ENCODE measurements at places on chromosomes 5 and 9. TPM values are rescaled to one million over a fixed set of nuclear protein-coding genes. Genes with fewer than 3 reads are reported as not detected.

Gene TMEM252
- not detected for total RNA-seq

GRCh38 chr5:15538516-15538915 lies 38.5 kb downstream of the FBXL7 start:
- H3K36me3 ChIP-seq, result no peaks in the 10 kb centered on the region
- no peaks in the 10 kb centered on the region for H3K27me3 ChIP-seq
- no peak for DNase-seq
- H3K4me3 ChIP-seq, result no peak overlapping the region
- H3K27ac ChIP-seq, result no peak overlapping the region
- H3K4me1 ChIP-seq, result no peaks in the 10 kb centered on the region

DNA sequence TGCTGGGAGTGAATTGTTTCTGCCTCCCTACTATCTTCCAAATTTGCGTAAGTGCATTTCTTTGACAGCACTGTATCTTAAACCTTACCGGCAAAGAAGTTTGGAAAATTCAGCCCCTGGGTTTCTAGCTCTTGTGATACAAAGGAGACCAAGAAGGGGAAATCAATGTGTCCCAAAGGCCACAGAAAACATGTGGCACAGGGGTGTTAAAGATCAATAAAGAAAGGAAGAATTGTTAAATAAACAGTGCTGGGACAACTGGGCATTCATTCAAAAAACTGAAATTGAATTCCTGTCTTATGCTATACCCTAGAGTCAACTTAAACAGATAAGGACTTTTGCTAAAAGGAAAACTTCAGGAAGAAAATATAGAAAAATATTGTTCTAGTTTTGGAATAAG lies 328.1 kb downstream of the MAN2A1 start:
- H3K4me3 ChIP-seq, result no peak overlapping the region
- no peaks in the 10 kb centered on the region for H3K4me1 ChIP-seq
- DNase-seq, result no peak
- H3K36me3 ChIP-seq, result no peaks in the 10 kb centered on the region
- H3K27me3 ChIP-seq, result no peaks in the 10 kb centered on the region

- peak overlapping the region; percentile 77 for H3K27ac ChIP-seq
- no peak overlapping the region for H3K4me3 ChIP-seq
- no peaks in the 10 kb centered on the region for H3K36me3 ChIP-seq
- DNase-seq, result no peak
Measured at GRCh38 chr5:170268884-170269283, 28.7 kb downstream of the LCP2 start.

DNA sequence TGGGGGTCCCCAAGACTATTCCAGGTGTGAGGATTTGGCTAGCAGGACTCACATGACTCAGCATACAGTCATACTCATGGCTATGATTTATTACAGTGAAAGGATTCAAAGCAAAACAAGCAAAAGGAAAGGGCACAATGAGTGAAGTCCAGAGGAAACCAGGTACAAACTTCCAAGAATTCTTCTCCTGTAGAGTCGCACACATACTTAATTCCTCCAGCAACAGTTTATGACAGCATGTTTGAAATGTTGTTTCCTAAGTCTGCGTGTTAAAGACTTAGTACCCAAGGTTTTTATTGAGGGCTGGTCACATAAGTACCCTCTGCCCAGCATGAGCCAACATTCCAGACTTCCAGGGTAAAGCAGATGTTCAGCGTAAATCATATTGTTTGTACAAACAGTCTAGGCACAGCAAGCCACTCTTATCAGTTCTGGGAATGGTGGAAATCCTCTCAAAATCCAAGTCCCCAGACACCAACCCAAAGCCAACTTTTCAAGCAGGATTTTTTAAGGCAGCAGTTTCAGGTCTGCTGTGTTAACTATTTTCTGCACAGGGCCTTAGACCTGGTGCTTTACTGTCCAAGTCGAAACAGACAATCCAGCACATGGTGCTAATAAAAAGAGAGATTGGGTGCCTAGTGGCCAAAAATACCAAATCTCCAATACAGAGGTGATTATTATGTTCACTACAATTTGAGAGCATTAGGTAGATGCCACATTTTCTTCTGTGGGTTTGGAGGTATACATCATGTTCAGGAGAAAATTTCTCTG lies 18.6 kb upstream of the RICTOR start:
- no peaks in the 10 kb centered on the region for H3K36me3 ChIP-seq
- no peak overlapping the region for H3K4me3 ChIP-seq
- H3K4me1 ChIP-seq, result no peaks in the 10 kb centered on the region
- DNase-seq, result no peak

- no peaks in the 10 kb centered on the region for H3K27me3 ChIP-seq
- no peak overlapping the region for H3K27ac ChIP-seq
- H3K4me3 ChIP-seq, result no peak overlapping the region
Measured at GRCh38 chr5:58855851-58856739, 273.2 kb downstream of the RAB3C start.

DNA sequence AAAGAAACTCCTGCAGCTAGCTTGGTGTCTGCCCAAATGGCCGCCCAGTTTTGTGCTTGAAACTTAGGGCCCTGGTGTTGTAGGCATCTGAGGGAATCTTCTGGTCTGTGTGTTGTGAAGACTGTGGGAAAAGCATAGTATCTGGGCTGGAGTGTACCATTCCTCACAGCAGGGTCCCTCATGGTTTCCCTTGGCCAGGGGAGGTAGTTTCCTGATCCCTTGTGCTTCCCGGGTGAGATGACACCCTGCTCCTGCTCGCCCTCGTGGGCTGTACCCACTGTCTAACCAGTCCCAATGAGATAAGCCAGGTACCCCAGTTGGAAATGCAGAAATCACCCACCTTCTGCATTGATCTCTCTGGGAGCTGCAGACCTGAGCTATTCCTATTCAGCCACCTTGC lies 182.8 kb downstream of the GDNF start:
- no peak for DNase-seq
- H3K27ac ChIP-seq, result no peak overlapping the region
- no peak overlapping the region for H3K4me3 ChIP-seq
- H3K4me1 ChIP-seq, result no peaks in the 10 kb centered on the region

DNA sequence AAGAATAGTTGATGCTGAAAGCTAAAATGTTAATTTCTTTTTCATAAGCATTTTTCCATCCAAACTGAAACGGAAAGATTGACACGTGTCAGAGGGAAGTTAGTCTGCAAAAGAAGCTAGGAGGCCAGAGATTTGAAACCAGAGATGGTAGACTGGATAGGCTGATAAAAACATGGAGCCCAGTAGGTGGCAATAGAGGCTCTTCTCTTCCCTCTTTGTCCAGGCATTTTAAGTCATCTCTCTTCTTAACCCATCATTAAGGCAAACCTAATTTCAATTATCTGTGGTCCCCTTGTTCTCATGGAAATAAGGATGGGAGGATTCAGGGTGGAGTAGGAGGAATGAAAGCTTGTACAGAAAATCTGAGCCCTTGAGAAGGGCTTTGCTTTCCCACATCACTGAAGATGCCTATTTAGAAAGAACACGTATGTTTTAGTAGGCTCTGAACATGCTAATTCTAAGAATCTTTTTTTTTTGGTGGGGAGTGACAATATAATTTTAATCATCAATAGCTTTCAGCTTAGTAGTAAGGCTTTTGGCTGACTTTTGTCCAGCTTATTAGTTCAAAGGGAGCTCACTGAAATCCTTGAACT lies 66.6 kb downstream of the ZNF474 start:
- H3K27me3 ChIP-seq, result no peaks in the 10 kb centered on the region
- H3K27ac ChIP-seq, result no peak overlapping the region
- no peak overlapping the region for H3K4me3 ChIP-seq
- DNase-seq, result no peak
- no peaks in the 10 kb centered on the region for H3K36me3 ChIP-seq

DNA sequence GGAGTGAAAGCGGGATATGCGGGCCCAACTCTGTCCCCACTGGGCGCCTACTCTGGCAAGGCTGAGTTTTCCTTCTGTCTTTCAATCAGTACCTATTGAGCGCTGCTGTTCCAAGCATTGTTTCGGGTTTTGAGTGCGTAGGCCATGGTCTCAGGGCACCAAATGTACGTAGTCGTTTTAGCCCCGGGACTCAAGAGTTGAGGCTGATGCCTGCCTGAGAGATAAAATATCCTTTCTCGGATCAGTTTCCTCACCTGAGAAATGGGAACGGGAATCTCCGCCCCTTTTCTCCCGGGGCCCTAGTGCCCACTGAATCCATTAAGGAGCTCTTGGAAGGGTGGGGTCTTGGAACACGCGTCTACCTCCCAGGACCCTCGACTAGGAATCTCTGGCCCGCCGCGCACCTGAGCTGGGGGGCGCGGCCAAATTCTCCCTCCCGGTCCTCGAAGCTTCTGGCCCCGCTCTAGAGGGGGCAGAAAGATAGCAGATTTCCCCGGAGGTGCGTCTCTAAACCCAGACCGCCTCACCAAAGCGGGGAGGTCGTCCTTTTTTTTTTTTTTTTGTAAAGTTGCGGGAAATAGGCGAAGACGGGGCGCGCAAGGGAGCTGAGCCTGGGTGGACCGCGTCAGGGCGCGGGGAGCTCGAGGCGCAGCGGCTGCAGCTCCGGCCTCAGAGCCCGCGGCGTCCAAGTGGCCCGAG lies 494 bp upstream of the CXXC5 start:
- peak; percentile 19 for DNase-seq
- H3K4me1 ChIP-seq, result peaks cover 70% of the 10 kb centered on the region
- no peaks in the 10 kb centered on the region for H3K27me3 ChIP-seq
- H3K27ac ChIP-seq, result peak overlapping the region; percentile 87

Gene PIP5K1B
- total RNA-seq, result 22.4 TPM

DNA sequence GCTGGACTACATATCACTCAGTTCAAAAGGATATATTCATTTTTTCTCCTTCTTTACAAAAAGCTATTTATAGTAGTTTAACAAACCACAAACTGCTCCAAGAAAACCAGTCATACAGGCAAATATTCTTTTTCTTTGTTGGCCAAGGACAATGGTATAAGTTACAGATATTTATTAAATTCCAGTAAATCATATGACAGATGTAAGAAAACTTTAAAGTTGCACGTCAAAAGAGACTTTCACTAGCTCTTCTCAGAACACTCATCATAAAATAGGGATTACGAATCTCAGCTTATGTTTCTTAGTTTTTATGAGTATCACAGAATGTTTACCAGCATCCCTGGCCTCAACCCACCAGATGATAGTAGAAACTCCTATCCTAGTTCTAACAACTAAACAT lies 67.2 kb downstream of the ANKRD31 start:
- no peak overlapping the region for H3K4me3 ChIP-seq
- H3K27ac ChIP-seq, result no peak overlapping the region
- no peaks in the 10 kb centered on the region for H3K36me3 ChIP-seq
- no peak for DNase-seq
- H3K27me3 ChIP-seq, result no peaks in the 10 kb centered on the region

DNA sequence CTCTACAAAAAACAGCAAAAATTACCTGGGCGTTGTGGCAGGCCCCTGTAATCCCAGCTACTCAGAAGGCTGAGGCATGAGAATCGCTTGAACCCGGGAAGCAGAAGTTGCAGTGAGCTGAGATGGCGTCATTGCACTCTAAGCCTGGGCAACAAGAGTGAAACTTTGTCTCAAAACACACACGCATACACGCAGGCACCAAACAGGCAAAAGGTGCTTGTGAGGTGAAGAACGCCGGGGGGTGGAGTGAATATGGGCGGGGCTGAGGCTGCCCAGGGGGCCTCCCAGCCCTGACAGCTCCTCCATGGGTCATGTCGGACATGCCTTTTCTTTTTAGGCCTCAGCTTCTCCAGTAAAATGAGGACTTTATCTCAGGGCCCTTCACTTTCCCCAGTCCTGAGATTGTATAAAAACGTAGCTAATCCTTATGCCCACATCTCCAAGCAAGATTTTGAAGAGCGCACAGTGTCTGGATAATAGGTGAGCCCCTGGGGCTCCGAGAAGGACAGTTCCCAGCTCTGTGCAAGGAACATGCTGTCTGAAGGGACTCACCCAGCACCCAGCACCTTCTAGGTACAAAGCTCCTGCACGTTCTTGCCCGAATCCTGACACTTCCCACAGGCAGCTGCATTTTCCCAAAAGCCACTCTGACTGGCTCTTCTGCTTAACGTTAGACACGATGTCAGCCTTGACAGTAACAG lies 168.3 kb downstream of the COL23A1 start:
- H3K27ac ChIP-seq, result no peak overlapping the region
- H3K4me3 ChIP-seq, result no peak overlapping the region
- H3K27me3 ChIP-seq, result no peaks in the 10 kb centered on the region
- no peaks in the 10 kb centered on the region for H3K36me3 ChIP-seq
- no peaks in the 10 kb centered on the region for H3K4me1 ChIP-seq

Gene SCAI
- 41.6 TPM for total RNA-seq

DNA sequence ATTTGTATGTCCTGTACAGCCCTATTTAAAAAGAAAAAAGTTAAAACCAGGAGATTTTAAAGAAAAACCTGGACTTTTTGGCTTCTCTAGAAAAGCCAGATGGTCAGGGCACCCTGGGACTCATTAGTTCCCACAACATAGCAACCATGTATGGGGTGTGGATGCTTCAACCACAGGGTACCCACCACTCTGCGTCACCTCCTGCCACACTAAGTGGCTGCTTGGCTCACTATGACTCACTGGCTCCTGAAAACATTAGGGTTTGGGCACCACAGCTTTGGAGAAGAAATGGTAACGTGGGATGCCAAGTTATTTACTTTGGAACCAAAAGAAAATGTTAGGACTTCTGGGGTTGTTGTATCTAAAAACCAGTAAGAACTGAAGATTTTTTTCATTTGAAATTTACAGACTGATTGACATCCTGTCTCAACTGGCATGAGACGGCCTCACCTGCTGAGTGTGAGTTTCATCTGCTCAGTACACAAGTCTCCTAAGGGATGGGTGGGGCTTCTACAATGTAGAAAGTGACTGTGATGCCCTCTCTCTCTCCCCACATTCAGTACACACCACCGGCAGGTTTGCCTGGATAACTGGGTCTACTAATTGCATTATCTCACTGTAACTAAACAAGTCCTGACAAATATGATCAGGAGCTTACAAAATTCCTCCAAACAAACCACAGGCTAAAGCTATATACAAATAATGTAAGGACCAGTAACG lies 103.9 kb downstream of the ESM1 start:
- H3K27me3 ChIP-seq, result peaks cover 14% of the 10 kb centered on the region
- H3K4me1 ChIP-seq, result peaks cover 12% of the 10 kb centered on the region
- no peak overlapping the region for H3K4me3 ChIP-seq

GRCh38 chr5:73117088-73117740 lies 3.2 kb upstream of the TMEM171 start:
- H3K4me3 ChIP-seq, result no peak overlapping the region
- H3K27ac ChIP-seq, result no peak overlapping the region
- no peaks in the 10 kb centered on the region for H3K27me3 ChIP-seq
- DNase-seq, result no peak

Gene NFIL3
- 14.7 TPM for total RNA-seq

- no peak overlapping the region for H3K27ac ChIP-seq
- no peaks in the 10 kb centered on the region for H3K27me3 ChIP-seq
- no peak for DNase-seq
- no peaks in the 10 kb centered on the region for H3K36me3 ChIP-seq
Measured at GRCh38 chr5:132704875-132705274, 31.1 kb downstream of the IL4 start.

GRCh38 chr5:91318724-91319123 lies 64.4 kb downstream of the ARRDC3 start:
- no peaks in the 10 kb centered on the region for H3K36me3 ChIP-seq
- no peak overlapping the region for H3K4me3 ChIP-seq
- peaks cover 12% of the 10 kb centered on the region for H3K4me1 ChIP-seq

Gene DPYSL3
- total RNA-seq, result 24.4 TPM

Gene AP3S1
- 66.9 TPM for total RNA-seq

DNA sequence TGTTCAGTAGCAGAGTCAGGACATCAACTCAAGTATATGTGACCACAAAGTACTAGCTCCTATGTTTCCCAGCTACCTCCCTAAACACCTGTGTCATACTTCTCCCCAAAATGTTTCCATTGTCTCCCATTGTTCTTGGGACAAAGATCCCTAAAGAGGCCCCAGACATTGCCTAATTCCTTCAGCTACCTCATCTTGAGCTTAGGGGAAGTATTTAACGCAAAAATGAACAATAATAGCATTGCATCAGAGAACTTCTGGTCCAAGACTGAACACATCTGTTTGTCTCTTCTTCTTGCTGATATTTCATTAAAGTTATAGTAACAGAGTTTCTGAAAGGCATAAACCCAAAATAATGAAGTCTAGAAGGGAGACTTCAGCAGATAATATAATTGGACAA lies 430.8 kb downstream of the MTRR start:
- no peaks in the 10 kb centered on the region for H3K36me3 ChIP-seq
- no peak overlapping the region for H3K4me3 ChIP-seq
- no peaks in the 10 kb centered on the region for H3K4me1 ChIP-seq

Measured in upper lobe of left lung (tissue), 6 donors.